IMR-90 (cell line): ENCODE measurements at places on chromosomes 2 and 18. TPM values are rescaled to one million over a fixed set of nuclear protein-coding genes. Genes with fewer than 3 reads are reported as not detected.

The ASB18 gene
- total RNA-seq, result not detected in 2 replicates

The GPR39 gene
- 7.2 and 9.0 TPM in 2 replicates for total RNA-seq

The DNPEP gene
- 74.7 and 89.4 TPM in 2 replicates for total RNA-seq

The CTLA4 gene
- total RNA-seq, result not detected in 2 replicates

The POTEJ gene
- total RNA-seq, result not detected in 2 replicates

The ZNF396 gene
- 0.54 and 0.56 TPM in 2 replicates for total RNA-seq

The SPRED2 gene
- total RNA-seq, result 4.7 and 4.8 TPM in 2 replicates

The MYO3B gene
- total RNA-seq, result not detected in 2 replicates

The ACVR1C gene
- total RNA-seq, result 0.18 and 0.28 TPM in 2 replicates

DNA sequence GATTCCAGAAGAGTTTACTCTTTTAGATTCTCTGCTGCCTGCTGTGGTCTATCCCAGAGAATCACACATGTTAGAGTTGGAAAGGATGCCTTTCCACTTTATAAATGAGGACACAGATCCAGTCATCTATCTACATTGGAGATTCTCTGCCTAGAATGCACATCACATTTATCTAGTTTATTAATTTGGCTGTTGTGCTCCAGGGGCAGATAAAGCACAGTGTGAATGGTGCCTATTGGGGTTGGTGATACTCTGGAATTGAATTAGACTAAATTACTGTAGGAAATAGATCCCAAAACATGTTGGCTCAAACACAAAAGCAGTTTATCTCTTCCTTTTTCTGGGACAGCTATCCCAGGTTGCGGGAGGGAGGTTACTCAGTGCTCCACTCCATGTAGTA, 14.9 kb downstream of the SIX2 start:
- no peak for DNase-seq

- peak; percentile 57 for DNase-seq
These were observed 115.1 kb downstream of the NAB1 start for GRCh38 chr2:190763901-190764514.

DNA sequence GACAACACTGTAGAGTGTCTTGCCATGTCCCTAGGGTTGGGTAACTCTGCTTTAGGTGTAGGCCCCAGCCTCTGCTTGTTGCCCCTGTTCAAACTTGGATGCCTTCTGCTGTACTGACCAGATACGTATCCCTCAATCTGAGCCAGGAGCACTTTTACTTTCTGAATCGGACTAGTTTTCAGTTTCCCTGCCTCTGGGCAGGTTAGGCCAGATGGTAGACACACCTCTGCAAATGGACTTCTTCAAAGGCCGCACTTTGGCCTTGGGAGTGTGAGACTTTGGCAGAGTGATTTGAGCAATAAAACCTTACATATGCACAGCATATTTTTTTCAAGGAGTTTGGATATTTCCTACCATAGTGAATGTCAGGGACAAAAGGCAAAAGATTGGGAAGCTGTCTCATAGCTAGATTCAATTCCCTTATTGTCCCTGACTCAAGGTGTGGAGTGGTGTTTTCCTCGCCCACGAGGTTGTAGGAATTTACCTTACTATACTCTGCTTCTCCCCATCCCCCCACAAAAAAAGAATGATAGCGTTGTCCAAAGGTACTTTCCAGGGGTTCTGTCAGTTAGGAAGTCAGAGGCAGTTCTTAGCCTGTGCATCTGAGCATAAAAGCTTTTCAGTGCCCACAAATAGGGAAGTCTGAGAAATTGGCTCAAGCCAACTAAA, 15.3 kb upstream of the PARD3B start:
- DNase-seq, result no peak

- DNase-seq, result no peak
These were observed 139.7 kb downstream of the LRP2 start for GRCh38 chr2:169222665-169223064.

DNA sequence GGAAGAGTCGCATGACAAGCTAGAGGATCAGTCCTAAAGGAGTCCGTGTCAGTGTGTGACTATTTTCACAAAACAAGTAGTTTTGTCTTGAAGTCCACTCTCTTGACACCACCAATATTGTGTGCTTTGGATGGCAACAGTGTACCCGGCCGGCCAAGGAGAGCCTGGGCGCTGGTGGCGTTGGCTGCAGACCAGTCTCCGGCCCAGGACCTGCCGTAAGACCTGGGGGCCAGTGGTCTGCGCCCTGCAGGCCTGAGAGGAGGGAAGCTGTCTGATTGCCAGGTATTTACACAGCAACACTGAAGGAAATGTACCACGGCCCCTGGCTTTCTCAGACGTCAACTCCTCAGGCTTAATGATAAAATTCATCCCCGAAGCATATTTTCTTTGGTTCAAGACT, 472.4 kb upstream of the SALL3 start:
- no peak for DNase-seq

- DNase-seq, result no peak
These were observed 109.4 kb upstream of the POU3F3 start for GRCh38 chr2:104744537-104744936.

DNA sequence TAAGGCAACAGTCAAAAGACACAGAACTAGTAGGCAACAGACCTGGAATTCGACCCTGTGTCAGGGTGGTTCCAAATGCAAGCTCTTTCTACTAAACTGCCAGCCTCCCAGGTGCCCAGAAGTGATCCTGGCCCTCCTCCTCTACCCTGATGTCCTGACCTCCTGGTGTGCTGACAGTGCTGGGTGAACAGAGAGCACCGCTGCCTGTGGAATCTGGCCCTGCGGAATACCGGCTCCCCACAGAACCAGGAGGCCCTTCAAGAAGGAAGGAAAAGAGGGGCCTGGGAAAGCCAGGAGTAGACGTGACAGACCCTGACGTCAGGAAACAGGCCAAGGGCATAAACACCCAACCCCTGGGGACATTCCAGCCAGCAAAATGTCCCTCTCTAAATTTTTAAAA, 120.3 kb downstream of the NOL10 start:
- DNase-seq, result no peak
